ENCODE measurements at places on chromosomes 11 and 22. TPM values are rescaled to one million over a fixed set of nuclear protein-coding genes. Genes with fewer than 3 reads are reported as not detected.

DNA sequence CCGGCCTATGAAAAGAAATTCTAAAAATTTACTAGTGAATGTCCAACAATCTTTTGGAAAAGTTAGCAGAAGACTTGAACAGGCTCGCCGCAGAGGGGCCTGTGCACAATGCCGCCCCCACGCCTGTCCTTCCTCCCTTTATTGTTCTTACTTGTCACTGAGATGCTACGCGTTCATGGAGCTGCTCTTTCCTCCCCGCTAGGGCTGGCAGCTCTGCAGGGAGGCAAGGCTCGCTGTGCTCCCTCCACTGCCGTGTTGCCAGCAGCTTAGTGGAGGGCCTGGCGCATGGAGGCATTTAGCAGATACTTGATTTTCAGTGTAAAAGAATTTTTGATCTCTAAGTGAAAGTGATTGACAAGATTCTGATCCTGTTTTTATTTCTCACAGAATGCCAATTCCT, 14.7 kb downstream of the PHRF1 start:
- DNase-seq = no peak

DNA sequence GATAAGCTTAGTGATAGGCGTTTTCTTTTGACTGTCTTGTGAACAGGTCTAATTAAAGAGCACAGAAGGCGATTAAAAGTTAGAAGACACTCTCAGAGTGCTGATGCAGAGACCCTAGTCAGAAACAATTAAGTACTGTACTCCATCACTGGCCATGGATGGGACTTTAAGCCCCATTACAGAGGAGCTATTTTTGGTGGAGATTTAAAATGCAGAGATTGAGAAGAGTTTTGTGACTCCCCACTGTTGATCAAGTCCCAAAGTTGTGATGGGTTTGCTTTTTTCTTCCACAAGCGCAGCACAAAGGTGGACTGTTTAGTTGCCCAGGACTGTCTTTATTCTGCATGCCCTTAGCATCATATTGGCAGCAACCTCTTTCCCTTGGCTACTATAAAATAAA, 978 bp downstream of the LUZP2 start:
- no peak for DNase-seq

- DNase-seq = no peak
These were observed 97.9 kb upstream of the RTL6 start for GRCh38 chr22:44595841-44596341.

GRCh38 chr11:11076879-11077278, 219.0 kb upstream of the ZBED5 start:
- no peak for DNase-seq

DNA sequence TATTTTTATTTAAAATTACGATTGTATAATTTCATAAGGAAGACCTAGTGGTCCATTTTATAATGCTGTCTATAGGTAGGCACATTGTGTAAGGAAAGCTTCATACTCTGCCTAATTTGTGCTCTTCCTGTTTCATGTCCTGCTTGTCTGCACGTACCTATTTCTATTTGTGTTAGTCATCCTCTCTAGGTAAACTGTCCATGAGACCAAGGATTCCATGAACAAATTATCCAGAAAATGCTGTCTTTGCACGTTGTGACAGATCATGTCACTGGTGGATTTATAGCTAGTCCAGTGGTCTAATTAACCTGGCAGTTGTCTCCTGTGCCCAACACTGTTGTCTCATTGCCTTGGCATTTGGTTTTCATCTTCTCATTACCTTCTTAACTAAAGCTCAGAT, 44.7 kb downstream of the DNAJC24 start:
- peak; percentile 51 for DNase-seq

DNA sequence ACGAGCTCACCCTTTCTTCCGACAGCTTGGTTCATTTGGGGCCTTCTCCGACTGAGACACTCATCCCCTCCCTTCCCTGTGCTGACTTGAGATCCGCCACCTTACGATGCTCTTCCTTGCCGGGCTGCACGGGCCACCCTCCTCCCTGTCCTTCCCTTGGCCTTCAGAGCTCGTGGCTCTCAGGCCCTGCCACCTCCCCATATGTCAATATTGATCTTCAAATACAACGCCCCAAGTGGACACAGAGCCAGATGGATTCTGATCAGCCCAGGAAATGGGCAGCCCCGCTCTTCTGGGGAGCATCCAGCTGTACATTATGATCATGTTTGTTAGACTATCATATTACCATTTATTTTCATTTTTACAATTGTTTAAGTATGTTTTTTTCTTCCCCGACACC, 812.8 kb downstream of the TBC1D22A start:
- DNase-seq = no peak

DNA sequence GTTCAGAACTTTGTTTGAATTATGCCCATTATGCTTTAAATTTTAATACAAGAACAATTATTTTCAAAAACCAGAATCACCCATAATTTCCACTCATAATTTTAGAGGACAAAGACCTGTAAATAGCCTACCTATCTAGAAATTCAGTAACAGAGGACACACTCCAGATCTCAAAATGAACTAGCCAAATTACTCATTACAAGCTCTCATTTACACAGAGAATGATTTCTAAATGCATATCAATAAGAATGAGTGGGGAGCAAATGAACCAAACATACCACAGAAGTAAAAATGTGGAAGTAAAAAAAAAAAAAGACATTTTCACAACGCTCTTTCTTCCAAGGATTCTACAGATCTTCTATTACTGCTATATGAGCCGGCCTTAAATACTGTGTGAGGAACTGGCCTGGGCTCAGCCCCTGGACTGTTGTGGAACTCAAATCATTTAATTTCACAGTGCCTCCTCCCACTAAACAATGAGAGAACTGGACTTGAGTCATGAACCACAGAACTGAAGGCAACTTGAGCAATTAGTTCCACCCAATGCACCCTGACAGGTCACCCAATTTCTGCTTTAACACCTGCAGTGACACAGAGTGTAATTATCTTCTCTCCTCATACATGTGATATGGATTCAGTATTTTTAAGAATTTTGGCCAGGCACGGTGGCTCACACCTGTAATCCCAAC, 8.0 kb downstream of the MRTFA start:
- peak; percentile 84 for DNase-seq

DNA sequence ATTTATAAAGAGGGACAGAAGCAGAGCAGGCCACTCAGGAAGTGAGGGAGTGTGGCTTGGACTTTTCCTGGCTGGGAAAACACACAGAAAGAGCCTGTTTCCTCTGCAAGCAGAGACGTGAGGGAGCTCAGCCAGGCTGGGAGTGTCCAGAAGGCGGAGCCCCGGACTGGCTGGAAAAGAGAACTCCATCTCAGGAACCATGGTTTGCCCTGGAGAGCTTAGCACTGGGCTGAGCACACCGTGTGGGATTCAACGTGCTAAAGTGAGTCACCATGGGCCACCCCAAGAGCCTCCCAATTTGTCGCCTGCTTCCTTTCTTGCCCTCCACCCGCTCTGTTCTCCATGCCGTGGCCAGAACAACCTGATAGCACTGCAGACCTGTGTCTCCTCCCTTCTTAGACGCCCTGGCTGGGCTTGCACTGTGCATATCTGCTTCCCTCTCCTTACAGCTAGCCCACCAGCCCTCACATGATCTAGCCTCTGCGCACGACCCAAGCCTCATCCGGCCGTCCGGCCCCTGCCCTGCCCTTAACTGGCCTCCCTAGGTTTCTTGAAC, 51.8 kb downstream of the GALNT18 start:
- peak; percentile 62 for DNase-seq

DNA sequence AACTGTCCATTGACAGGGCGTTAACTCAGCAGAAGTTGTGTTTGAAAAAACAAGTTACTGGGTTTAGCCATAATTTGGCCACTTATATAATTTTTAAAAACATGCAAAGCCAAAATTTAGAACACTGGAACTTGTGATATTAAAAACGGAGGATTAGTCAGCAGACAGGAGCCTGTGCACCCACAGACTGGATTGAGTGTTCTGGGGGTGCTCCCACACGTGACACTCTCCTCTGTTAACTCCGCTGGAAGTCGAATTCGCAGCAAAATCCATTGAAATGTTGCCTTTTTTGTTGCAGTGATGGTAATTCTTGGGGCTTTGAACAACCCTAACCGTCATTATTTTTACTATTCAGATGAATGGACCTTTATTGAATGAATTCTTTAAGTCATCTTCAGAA, 269.8 kb downstream of the DDX10 start:
- no peak for DNase-seq

GRCh38 chr11:89267660-89268302, 90.1 kb downstream of the TYR start:
- no peak for DNase-seq

- DNase-seq = no peak
These were observed 11.0 kb downstream of the RNF185 start for GRCh38 chr22:31170971-31171370.

GRCh38 chr22:44057401-44057987, 33.4 kb downstream of the PARVB start:
- no peak for DNase-seq

DNA sequence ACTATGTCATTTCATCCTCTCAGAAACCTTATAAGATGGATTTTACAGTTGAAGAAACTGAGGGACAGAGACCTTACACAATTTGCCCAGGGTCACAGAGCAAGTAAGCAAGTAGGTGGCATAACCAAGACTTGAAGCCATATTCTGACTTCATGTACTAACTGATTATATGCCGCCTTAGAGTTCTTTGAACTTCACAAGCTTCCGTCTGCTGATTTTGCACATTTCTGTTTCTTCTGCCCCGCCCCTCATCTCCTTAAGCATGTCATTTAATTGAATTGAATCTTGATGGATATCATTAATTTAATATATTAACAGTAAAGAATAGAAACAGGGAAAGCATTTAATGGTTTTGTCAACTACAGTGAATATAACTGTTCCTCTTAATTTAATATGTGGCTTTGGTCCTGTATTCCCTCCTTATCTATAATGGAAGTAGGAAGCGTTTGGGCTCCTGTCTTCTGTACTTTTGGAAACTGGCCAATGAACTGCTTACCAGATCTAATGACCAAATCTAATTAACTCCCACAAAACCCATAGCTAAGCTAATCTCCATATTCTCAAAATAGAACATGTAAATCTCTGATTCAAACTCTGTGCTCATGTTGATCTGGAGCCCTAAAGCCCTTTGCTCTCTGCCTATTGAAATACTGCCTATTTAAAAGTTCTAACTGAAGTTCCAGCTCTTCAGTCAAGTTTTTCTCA, 30.4 kb downstream of the SIK2 start:
- DNase-seq = no peak

DNA sequence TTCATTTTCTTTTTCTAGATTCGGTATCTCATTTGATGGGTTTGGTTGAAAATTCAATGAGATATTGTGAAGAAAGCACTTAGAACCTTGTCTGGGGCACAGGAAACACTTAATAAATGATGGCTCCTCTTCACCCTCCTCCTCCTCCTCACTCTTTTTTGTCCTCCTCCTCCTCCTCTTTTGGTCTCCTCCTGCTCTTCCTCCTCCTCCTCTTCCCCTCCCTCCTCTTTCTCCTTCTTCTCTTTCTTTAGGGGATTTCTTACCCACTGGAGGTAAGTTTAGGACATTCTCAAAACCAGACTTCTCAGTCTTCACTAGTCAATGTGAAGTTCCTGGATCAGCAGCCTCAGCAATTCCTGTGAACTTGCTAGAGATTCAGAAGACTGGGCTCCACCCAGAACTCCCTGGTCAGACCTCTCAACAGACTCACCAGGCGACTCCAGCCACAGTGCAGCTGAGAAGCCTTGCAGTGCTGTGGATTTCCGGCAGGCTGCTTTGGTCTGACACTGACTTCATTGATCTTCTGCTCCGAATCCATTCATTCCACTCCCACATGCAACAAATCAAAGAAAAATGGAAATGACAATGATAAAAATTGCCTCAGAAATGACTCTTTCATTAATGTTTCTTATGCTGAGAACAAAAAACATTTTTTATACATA, 368.6 kb upstream of the B3GAT1 start:
- no peak for DNase-seq

DNA sequence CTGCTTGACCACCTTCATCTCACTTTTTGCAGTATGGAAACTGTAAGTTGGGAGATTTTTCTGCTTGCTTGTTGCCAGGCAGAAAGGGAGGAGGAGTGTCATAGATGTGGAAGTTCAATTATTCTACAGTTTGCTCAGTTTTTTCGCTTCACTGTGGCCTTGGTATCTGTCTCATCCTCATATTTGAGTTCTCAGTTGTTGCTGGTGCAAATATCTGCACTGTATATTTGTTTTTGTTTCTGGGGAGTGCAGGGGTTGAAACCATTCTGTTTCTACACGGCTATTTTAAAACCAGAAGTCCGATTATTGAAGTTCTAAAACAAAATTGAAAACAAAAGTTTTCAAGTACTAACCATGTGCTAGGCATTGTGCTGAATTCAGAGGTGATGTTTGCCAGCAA, 153.4 kb downstream of the JRKL start:
- no peak for DNase-seq

- no peak for DNase-seq
These were observed 54.3 kb upstream of the BID start for GRCh38 chr22:17828502-17829080.

DNA sequence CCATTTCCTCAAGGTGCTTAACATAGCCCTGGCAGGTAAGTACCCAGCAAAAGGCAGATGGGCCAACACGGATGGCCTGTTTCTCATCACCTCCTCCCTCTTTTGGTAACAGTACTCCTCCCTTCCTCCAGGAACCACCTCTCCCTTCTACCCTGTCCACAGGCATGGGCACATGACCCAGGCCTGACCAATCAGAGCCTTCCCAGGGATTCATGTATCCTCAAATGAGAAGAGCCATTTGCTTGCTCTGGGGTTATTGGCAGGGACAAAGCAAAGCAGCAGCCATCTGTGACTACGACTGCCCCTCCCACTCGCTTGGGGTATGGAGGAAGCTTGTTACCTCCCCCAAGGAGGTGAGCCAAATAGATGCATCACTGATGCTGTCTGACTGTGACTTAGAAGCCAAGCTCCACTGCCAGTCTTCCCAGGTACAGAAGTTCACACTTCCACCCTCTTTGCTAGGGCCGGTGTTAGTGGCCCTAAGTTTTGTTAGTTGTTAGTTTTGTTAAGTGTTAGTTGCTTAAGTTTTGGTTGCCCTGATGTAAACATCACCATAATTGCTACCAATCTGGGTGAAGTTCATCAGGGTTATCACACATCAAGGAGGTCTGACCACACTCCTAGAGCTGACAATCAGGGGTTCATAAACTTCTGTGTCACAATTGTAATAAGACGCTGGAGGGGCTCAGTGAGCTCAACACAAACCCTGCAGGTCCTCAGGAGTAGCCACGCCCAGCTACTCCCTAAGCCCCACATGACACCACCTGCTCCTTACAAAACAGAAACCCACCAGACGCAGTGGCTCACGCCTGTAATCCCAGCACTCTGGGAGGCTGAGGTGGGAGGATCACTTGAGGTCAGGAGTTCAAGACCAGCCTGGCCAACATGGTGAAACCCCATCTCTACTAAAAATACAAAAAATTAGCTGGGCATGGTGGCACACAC, 57.3 kb downstream of the ARFGAP3 start:
- peak; percentile 5 for DNase-seq

DNA sequence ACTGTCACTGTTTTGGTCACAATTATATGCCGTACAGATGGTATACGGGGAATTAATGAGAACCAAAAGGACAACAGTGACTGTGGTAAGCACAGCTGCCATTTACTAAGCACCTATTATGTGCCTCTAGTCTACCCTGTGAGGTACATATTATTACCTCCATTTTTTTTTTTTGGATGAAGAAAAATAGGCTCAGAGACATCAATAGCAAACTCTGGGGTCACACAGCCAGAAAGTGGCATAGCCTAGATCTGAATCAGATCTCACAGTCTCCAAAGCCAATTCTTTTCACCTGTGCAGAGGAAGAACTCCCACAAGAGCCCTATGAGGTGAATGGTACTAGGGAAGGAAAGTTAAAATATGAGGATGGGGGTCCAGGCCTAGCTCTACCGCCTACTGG, 68.9 kb downstream of the USP35 start:
- no peak for DNase-seq

Gene FREY1
- polyA plus RNA-seq = 0.24 TPM

Gene CYP2D6
- 0.32 TPM for polyA plus RNA-seq

Gene NXPE1
- not detected for polyA plus RNA-seq

Gene PGA5
- polyA plus RNA-seq = not detected

Gene TMEM151A
- 0.06 TPM for polyA plus RNA-seq

Gene MRPL17
- 85.0 TPM for polyA plus RNA-seq
